NCI-H1417 treated with DMSO at 0.1 percent for 48 hours (cell line): ENCODE measurements at places on chromosomes 12 and 14.

DNA sequence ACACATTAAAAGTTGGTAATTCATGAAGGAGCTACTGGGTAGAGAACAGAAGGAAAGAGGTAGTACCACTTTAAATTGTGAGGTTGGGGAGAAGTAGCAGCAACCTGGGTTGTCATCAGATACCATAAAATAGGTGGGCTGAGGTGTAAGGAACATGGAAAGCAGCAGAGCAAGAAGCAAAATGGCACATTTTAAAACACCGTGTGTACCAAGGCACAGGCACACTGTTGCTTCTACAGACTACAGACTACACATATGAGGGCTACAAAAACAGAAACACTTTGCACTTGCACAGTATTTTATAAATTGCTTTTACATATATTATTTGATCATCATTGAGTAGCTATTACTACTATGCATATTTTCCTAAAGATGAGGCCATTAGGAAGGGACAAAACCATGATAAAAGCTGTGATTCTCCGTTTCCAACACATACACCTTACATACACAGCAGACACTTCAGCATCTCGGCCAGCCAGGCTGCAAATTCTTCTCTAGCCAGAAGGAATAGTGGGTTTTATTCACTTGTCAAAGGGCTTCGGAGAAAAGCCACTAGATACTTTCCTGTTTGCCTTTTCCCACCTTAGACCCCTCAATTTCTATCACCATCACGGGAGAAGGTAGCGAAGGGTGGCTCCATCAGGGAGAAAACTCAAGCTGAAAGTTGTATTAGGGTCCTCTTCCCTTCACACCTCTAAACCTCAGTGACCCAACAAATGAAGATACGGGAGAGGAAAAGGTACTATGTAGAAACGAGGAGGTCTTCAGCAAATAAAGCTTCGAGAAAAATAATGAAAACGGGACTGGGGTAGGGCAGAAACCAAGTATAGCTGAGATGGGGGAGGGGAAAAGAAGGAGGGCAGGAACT lies 1.6 kb downstream of the PYM1 start:
- no peak for DNase-seq

GRCh38 chr14:70981000-70981952 lies 74.0 kb downstream of the PCNX1 start:
- DNase-seq, result no peak

GRCh38 chr12:45833401-45833800 lies 103.9 kb downstream of the ARID2 start:
- DNase-seq, result no peak

DNA sequence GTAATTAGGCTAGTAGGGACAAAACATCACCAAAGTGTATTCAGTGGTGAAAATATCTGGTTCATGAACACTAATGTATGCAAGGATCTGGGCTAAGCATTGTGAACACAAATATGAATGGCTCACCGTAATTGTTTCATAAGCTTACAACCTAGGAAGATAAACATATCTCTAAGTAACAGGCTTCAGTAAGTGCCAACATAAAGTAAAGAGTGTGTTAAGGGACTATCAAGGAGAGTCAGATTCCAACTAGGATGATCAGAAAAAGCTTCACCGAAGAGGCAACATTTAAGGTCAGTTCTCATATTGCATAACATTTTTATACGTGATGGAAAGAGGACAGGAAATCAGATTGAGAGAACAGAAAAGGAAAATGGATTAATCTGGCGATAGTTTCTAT lies 29.4 kb downstream of the ABCC9 start:
- no peak for DNase-seq

DNA sequence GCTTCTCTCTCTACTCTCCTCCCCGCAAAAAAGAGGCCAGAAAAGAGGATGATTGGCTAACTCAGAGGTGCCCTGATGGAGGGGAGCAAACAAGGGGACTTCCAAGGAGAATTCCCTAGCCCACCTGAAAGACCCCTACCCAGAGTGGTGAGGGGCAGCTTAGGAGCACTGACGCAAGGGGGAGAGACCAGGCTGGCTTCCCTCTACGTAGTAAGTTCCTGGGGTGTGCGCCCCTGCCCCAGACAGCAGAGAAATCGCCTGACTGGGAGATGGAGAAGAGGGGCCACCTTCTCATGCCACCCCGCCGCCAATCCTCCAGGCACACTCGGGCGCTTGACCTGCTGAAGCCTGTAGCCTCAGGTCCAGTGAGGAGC lies 2.1 kb upstream of the DIO3 start:
- no peak for DNase-seq

DNA sequence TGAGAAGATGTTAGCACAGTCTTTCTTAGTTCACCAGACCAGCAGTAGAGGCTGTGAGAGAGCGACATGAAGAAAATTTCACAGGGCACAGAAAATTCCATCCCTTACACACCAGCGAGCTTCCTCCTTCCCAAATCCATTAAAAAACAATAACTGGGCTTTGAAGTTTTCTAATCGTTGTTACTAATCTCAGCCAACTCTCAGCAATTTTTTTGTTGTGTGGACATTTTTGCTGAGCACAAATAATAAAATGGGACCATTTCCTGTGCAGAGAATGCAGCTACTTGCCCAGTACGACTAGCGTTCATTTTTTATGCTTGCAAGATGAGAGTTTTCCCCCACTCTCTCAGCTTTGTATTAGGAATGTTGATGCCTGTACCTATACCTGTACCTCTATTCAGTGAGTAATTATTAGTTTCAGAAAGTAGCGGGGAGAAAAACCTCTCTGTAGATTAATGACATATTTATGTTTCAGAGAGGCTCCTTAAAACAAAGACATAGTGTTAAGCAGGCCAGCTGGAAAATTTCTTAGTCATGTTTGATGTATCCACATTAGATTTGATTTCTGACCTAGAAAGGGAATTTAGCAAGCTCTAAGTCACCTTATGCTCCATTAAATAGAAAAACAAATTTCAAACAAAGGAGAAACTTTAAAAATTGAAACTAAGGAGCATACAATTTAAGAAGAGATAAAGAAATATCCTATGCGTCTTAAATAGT lies 146.5 kb downstream of the SRGAP1 start:
- DNase-seq, result no peak

DNA sequence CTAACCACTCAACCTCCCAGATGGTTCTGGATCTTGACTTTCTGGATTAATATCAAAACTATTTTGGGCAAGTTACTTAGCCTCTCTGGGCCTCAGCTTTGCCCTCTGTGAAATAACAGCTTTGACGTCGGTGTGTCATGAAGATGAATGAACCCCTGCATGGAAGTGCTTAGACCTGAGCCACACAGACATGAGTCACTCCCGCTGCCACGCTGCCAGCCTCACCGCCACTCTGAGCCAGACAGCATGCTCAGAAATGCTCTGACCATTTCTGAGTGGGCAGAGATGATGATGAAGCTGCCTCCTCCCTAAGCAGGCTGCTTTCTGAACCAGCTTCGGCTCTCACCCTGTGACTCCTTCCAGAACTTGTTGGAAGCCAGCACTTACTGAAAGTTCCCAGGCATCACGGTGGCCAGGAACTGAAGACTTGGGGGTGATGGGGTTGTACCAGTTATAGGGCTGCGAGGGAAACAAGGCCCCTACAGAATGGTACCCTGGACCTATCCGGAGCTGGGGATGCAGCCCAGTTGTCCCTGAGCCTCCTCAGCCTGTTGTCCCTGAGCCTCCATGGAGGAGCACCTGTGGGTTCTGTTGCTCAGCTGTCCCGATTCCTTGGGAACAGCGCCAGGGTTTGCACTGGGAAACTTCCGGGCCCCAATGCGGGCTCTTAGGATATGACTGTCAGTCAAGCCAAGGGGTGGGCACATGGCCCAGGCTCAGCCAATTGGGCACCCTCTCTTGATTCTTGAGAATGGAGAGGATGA lies 2.0 kb upstream of the CCDC197 start:
- DNase-seq, result no peak

DNA sequence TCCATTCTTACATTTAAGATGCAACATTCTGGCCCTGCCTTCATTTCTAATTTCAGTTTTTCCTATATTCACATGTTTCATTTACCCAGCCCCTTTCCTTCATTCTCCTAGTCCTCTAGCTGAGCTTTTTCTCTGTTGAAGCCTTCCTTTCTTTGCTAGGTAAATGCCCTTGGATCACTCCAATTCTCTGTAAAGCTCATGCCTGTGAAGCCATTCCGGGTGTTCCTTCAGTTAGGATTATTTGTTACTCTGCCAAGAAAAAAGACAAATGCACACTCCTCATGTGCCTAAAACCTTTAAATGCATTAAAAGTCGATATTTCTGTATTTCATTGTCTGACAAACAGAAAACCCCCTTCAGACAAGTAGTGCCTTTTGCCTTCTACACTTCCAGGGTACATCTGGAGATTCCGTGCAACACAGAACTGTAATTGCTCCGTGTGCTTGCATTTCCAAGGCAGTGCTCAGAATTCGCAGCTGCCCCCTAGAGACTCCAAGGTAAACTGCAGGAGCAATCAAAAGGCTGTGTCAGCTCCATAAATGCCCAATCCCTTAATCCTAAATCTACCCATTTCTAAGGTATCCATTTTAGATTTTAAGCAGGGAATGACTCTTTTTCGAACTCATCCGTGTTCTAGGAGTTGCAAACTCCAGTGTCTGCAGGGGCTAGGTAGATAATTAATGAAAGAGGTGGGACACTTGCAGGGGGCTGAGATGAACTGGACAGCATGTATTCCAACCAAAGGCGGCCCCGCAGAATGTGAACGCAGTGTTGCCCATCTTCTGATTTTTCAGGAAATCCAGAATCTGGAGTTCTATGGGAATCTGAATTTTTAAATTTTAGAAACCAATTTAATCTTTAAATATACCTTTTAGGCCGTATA lies 320.2 kb downstream of the GRIN2B start:
- no peak for DNase-seq

DNA sequence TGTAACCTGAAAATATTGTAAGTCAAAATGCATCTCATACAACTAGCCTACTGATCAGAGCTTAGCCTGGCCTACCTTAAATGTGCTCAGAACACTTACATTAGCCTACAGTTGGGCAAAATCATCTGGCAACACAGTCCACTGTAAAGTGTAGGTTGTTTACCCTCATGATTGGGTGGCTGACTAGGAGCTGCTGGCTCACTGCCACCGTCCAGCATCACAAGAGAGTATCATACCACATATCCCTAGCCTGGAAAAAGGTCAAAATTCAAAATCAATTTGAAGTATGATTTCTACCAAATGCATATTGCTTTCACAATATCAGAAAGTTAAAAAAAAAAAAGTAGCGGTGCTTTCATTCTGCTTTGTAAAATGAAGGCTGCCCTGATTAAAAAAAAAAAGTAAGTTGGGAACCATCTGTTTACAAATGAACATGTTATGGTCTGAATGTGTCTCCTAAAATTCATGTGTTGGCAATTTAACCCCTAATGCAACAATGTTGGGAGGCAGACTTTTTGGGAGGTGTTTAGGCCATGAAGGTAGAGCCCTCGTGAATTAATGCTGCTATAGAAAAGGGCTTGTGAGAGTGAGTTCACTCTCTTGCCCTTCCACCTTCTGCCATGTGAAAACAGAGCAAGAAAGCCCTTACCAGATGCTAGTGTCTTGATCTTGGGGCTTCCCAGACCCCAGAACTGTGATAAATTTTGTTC lies 211.8 kb downstream of the PPM1H start:
- no peak for DNase-seq

DNA sequence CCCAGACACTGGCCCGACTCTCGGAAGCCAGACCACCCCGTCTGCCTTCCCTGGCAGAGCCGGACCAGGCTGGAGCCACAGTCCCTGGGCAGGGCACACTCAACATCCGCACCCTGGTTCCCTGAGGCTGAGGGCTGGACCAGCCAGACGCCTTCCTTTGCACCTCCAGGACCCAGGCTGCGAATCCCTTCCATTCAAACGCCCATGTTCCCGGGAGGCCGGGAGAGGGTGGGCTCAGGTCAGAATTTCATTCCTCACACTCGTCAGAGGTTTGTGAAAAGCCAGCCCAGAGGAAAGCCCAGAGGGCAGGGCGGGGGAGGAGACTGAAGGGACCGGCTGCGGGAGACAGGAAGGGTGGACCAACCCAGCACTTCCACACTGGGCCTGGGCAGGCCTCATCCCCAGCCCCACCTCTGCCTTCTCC lies 58.7 kb downstream of the LRRC74A start:
- DNase-seq, result no peak

GRCh38 chr12:120956579-120957300 lies 21.6 kb upstream of the HNF1A start:
- no peak for DNase-seq

- DNase-seq, result no peak
Observed at GRCh38 chr14:84234281-84234680, 1295.7 kb upstream of the FLRT2 start.

DNA sequence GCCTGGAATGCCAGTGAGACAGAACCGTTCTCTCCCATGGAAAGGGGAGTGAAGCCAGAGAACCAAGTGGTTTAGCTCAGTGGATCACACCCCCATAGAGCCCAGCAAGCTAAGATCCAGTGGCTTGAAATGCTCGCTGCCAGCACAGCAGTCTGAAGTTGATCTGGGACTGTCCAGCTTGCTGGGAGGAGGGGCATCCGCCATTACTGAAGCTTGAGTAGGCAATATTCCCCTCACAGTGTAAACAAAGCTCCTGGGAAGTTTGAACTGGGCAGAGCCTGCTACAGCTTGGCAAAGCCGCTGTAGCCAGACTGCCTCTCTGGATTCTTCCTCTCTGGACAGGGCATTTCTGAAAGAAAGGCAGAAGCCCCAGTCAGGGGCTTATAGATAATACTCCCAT lies 374.3 kb upstream of the DCN start:
- DNase-seq, result no peak

- no peak for DNase-seq
Observed at GRCh38 chr12:126869644-126870043, 1397.3 kb upstream of the TMEM132C start.
